Bronchial epithelial cell (primary cell): ENCODE measurements at places on chromosomes 3 and 15. TPM values are rescaled to one million over a fixed set of nuclear protein-coding genes. Genes with fewer than 3 reads are reported as not detected.

The FAM174B gene
- 0.53 and 4.6 TPM in 2 replicates for total RNA-seq

DNA sequence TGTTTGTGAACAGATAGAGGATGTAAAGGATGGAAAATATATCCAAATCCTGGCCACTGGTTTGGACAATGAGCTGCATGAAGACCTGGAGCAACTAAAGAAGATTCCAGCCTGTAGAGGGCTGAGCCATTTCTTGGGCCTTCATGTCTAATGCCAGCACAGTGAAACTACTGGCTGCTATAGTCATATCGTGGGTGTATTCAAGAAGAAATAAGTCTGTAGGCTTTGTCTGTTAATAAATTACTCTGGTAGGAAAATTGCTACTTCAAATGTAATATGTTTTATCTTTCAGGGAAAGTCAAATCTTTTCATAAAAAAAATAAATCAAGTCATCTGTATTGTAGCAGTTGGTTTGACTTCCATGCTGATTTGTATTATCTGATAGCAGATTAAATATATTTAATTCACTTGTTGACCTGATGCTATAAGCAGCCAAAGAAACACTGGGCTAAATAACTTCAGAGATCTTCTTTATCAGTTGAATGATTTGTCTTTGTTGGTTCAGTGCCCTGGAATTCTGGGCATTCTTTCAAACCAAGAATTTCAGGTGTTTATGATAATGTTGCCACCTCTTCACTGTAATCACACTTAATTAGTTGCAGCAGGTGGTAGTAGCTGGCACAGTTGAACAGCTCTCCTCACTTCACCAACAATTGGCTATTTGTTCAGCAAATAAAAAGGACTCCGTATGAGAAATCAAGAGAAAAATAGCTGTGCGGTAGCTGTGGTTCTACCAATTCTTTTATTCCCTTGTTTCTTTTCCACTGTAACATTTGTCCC is 1109.5 kb downstream of the NSUN3 start:
- no peak for DNase-seq

The SMCO1 gene
- not detected in 2 replicates for total RNA-seq

The GATA2 gene
- total RNA-seq = under 0.01 TPM in 1 of 2 replicates, not detected in the other

DNA sequence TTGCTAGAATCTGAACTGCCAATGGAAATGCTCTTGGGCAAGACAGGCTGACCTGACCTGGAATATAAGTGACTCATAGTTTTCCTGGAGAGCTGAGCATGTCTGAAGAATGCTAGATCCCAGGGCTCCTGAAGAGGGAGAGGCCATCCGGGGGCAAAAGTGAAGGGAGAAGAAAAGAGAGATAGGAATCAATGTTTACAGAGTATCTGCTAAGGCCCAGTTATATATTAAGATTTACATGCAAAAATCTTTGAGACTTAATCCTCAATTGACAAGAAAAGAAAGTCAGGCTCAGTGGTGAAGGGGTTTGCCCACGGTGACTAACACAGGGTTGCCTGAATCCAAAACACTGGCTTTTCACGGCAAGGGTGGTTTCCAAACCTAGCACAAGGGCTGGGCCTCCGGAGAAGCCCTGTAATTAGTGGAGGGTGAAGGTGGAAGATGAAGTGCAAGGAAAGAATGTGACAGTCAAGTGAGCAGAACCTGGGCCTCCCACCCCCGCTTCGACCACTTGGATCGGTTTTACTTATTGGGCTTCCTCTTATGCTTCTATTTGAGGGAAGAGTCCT is 91.7 kb upstream of the FGF12 start:
- DNase-seq = peak; percentile 87

- DNase-seq = no peak
These were observed 1.1 kb downstream of the STAC start for GRCh38 chr3:36381311-36381956.

DNA sequence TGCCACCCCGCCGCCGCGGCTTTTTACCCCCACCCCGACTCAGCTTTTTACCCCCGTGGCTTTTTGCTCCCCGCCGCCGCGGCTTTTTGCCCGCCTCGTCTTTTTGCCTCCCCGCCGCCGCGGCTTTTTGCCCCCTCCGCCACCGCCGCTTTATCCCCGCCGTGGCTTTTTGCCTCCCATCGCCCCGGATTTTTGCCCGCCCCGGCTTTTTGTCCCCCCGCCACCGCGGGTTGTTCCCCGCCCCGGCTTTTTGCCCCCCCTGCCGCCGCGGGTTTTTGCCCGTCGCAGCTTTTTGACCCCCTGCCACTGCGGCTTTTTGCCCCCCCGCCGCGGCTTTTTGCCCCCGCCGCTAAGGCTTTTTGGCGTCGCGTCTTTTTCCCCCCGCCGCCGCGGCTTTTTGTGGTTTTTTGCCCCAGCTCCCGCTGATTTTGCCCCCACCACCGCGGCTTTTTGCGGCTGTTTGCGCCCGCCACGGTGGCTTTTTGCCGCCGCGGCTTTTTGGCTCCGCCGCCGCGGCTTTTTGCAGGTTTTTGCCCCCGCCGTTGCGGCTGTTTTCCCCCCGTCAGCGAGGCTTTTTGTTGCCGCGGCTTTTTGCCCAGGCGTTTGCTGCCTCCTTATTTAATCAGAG is 597.2 kb downstream of the GOLGA6L6 start:
- no peak for DNase-seq

GRCh38 chr15:56890038-56890437 is 28.4 kb upstream of the TCF12 start:
- DNase-seq = no peak

- no peak for DNase-seq
These were observed 61.0 kb upstream of the RYK start for GRCh38 chr3:134311693-134312071.

GRCh38 chr3:115086344-115086743 is 60.7 kb downstream of the ZBTB20 start:
- DNase-seq = no peak

The CA12 gene
- total RNA-seq = 44.0 TPM in 2 replicates

DNA sequence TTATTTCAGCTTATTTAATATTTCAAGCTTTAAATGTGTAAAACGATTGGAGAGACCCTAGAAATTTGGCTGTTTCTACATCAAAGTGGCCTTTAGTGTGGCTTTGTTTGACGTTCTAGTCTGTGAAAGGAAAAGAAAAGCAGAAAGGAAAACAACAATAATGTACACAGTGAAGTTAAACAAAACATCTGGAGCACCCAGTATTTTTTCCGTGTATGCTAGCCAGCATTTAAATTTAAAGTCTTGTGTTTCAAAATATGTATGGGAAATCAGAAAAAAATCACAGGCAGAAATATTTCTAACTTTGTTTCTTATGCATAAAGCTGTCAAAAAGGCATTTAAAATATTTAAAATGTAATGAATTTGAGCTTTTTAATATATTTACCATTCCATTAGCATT is 218.1 kb downstream of the NAALADL2 start:
- no peak for DNase-seq

The HRH1 gene
- 2.6 and 3.7 TPM in 2 replicates for total RNA-seq
